Stimulated activated CD4-positive, alpha-beta T cell treated with anti-CD3 and anti-CD28 coated beads, Interleukin-12 subunit alpha, Interleukin-12 subunit beta, amount 100 ng/mL, for 4 hours (primary cell): ENCODE measurements at places on chromosomes 2 and 18.
A peak's percentile ranks its signal among the peaks of the same experiment; 100 is the strongest.

DNA sequence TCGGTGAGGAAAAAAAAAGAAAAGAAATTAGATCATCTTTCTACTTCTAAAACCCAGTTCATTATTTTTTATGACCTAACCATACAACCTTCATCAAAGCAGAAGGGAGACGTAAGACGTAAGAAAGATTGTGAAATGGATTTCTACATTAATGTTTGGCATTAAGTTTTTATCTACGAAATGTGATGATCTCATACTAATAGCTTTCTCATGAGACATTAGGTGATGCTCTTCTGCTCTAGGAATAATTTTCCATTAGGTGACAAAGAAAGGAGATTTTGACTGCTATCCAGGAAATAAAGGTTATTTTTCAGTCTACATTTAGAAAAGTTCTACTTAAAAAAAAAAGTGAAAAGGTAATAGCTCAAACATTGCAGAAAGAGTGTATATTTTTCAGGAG is 748.6 kb downstream of the ERBB4 start:
- DNase-seq, result no peak

DNA sequence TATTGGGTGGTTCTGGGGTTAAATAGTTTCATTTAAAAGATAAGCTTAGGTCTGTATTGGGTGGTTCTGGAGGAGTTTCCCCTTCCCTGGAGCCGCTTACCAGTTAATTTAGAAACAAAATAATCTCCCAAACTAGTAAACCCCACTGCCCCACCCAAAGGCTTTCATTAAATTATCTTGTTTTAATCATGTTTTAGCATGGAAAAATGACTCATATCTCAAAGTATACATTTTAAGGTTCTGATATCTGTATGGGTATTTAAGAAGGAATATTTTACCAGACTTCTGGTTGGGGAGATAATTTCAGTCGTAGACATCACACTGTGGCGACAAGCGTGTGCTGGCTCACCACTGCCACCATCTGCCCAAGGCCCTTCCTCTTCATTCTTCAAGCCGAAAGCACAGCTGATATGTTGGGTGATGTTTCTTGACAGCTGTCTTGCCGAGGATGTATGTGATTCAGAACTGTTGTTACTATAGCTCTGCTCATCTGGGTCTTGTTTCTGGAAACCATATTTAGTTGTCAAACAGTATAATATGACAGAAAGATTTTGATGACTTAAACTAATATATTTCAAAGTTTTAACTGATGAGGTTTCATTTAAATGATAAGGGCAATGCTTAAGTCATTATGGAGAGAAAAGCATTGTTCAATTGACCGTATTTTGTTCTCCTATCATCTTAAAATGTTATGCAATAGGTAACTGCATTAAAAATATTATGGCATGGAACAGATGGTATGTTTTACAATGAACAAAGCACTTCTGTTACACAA is 5.1 kb downstream of the FIGLA start:
- DNase-seq, result peak; percentile 19

DNA sequence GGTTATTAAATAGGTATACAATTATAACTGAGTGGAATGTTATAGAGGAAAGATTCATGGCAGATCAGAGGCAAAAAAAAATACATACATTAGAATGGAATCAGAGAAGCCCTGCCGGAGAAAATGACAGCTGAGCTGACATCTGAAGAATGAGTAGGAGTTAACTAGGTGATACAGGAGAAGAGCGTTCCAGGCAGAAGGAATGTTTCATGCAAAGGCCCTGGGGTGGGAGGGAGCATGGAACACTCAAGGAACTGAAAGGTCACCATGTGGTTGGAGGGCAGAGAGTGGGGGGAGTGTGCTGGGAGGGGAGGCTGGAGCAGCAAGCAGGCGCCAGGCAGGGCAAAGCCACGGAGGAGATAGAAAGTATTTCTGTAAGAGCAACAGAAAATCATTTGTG is 31.6 kb upstream of the CDK5R2 start:
- no peak for DNase-seq

DNA sequence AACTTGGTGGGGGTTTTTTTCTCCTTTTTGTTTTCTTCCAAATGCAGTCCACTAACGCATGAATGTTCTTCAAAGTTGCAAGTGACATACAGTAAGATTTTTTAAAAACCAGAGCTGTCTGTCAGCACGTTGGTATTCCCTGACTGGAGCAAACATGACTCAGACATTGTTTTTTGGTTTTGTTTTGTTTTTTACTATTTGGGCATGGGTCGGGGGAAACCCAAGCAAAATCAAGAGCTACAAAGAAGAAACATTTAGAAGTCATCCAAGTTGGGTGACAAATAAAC is 726 bp upstream of the CCDC88A start:
- DNase-seq, result no peak

DNA sequence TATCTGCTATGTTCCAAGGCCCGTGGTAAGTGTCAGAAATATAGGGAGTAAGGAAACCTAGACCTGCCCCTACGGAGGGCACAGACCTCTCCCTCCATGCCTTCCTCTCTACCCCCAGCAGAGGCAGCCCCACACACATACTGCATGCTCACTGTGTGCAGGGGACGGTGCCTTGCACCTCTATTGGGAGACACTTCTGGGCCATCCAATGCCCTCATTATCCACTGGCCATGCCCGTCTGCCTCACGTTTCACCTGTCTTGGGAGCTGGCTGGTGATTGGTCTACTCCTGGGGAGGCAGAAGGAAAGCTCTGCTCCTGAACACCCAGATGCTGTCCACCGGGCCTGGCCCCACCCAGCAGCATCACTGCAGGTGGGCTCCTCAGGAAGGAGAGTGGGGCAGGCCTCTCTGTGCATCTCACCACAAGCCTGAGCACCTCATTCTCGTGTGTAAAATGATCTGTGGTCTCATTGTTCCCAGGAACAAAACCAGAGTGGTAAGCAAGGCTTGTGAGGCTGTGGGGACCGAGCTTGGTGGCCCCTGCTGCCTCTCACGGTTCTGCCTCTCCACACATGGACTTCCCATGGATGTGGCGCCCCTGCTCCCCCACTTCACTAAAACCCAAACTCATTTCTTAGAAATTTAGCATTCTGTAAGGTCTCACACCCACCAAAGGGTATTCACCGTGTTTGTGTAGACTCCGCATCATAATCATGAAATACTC is 312.5 kb upstream of the HS6ST1 start:
- DNase-seq, result no peak

DNA sequence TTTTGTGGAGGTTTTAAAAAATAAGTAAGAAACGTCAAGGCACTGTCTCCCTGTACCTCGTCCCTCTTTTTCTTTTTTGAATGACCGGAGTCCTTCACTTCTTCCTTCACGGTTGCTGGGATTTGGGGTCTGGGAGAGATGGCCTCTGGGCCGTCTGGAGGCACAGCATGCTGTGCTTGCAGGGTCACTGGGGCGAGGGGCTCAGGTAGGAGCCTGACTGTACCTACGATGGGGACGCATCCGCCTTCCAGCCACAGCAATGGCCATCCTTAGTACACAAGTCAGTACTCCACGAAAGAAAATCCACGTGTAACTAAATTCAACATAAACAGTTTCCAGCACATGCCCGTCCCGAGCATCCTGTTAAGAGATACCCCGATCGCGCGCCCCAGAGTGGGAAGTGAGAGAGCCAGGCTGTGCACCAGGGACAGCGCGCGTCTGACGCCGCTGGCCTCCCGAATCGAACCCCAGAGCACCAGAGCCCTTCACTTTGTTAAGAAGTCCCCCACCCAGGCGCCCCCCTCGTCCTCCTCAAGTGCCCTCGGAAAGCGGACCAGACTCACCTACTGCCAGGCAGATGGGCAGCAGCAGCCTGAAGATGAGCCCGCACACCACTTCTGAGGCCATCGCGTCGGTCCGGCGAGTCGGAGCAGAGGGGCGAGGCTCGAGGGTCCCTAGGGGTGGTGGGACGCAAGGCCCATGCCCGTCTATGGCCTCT is 1.2 kb downstream of the PIEZO2 start:
- no peak for DNase-seq

DNA sequence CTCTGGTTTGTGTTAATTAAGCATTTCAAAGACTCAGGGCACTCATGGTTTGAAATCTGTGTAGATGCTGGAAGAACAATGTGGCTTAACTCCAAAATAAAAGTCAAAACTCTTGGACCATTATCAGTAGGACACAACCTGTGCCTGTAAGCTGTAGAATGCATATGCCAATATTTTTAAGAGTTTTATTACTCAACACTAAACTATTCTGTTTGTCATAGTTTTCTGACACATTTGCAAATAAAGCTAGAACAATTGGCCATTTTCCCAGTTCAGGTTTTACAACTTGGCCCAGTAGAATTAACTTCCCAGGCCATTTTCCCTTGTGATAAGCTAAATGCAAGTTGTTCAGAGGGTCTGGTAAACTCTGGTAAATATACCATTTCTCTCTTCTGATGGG is 713.1 kb downstream of the CBLN2 start:
- no peak for DNase-seq

GRCh38 chr2:13652531-13653313 is 936.0 kb downstream of the TRIB2 start:
- DNase-seq, result no peak

GRCh38 chr2:227846831-227847230 is 24.6 kb upstream of the DAW1 start:
- DNase-seq, result no peak

- no peak for DNase-seq
These were observed 67.3 kb downstream of the ACKR3 start for GRCh38 chr2:236636714-236637470.

DNA sequence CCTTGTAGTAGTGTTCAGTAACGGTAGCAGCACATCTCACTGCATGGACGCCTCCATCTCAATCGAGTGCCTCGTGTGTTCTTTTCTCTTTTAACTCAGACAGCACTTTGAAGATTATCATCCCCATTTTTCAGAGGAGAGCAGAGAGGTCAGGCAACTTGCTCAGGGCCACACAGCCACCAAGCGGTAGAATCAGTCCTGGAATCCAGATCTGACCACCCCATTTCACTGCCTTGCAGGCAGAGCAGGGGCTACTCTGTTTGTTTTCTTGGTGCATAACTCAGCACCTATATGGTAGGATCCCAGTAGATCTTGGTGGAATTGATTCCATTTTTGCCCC is 129.5 kb downstream of the SMAD7 start:
- no peak for DNase-seq

DNA sequence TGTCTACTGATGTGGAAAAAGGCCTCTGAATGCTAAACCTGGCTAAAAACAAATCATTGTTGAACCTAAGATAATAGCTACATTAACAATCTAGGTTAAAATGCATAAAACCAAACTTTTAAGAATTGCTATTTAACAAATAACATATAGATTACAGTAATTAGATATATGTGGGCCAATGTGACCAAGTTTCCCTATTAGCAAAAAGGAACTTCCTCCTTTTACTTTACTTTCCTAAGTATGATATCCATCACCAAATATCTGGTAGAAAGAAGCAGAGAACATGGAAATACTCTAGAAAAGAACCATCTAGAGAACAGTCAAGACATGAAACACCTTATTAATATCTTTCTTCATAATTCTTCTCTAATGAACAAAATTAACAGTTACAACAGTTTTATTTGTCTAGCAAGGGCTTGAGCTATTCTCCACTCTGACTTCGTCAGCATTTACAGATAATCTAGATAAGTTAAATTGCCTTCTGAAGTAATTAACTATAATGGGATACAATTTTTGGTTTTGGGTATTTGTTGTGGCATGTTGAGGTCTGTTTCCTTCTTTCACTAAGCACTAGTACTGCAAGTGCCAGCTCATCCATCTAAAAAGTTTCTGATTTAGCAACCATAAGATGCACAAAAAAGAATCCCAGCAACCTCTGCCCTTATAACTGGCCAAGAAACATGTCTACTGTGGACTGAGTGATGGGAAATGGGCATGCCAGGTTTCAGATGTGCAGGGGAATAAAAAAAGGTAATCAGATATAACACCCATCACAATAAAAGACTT is 53.3 kb downstream of the MEMO1 start:
- no peak for DNase-seq

DNA sequence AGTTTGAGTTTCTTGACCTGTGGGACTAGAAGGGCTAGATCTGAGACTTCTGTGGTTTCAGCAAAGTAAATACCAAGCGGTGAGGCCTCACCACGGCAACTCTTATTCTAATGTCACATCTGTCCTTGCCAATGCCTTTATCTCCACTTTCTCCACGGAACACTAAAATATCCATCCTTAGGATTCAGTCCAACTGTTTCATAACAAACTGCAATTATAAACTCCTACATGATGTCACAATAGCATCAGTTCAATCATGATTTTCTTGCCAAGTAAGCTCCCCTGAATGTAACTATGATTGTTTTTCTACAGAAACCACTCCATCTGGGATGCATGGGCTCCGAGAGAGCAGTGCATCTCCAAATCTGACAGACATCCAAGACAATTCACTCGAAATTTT is 79.6 kb downstream of the LRATD1 start:
- DNase-seq, result no peak

- no peak for DNase-seq
These were observed 8.1 kb upstream of the BMP10 start for GRCh38 chr2:68879296-68879695.

GRCh38 chr2:69695850-69696216 is 46.1 kb upstream of the ANXA4 start:
- DNase-seq, result no peak

GRCh38 chr2:182248362-182248761 is 178.5 kb downstream of the PDE1A start:
- no peak for DNase-seq

- DNase-seq, result no peak
These were observed 408.4 kb downstream of the HRH4 start for GRCh38 chr18:24868760-24869237.

DNA sequence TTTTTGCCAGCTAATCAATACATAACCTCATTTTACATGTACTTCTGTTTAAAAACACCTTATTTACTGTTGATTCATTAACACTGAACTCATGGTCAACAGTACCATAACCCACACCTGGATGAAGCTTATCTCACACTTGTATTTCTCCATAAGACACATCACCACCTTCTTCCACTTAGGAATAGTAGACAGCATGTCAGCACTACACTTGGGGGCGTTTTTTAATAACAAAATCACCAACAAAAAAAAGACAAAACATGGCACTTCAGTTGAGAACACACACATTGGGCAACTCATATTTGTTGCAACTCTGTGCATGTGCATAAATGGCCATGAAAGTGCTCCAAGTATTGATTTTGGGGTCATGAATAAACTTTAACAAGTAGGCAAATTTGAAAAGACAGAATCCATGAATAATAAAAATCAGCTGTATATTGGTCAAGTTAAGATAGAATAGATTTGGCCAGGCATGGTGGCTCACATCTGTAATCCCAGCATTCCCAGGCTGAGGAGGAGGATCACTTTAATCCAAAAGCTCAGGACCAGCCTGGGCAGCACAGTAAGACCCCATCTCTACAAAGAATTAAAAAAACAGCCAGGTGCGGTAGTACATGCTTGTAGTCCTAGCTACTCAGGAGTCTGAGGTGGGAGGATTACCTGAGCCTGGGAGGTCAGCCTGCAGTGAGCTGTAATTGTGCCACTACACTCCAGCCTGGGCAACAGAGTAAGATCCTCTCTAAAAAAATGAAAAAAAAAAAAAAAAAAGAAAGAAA is 84.4 kb upstream of the SRD5A2 start:
- no peak for DNase-seq

DNA sequence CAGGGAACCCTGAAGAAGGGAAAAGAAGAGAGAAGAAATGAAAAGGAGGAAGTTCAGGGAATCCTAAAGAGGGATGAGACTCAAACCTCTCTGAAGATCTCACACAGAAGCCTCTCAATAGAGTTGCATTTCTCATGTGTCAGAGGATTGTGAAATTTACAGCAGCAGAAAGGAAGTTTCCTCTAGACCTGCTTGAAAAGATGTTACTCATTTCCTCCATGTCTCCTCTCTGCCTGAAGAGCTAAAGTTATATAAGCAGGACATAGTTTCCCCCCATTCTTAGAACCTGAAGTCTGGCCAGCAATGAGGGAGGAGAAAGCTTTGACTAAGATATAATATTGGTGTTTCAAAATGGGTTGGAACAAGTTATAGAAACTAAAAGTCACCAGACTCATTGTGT is 1155.6 kb downstream of the LRP1B start:
- no peak for DNase-seq
